ENCODE measurements at places on chromosomes 7 and 10.

DNA sequence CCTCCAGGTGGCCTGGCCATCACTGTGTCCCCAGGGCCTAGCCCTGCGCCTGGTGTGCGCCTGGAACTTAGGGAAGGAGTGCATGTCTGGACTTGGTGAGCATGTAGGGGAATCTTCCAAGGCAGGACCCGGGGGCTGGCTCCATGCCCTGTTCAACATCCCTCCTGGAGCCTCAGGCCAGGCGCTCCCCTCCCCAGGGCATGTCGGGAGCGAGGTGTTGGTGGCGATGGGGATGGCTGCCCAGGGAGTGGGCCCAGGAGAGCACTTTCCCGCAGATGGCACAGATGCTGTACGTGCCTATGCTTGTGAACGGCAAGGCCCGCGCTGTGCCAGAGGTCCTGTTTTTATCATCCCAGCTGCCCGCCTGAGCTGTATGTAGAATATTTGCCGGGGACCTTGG lies 55.0 kb downstream of the CDH23 start:
- DNase-seq, result no peak

- DNase-seq, result no peak
These were observed 51.2 kb downstream of the PRKAG2 start for GRCh38 chr7:151825721-151826120.

DNA sequence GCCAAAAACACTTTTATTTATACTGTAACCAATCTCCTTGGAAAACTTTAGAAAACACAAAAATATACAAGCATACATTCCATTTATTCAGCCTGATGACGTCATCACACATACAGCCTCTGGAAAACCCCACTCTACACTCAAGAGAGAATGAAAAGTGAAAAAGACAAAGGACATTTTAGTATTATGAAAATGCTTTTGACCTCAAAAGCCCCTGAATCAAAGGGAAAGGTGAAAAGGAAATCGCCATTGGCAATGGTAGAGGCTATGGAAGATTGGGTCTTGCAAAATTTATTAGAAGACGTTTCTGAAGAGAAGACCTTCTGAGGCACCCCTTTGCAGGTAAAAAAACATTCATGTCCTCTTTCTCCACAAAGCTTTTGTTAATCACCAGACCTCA lies 82.9 kb upstream of the STRIP2 start:
- DNase-seq, result no peak

DNA sequence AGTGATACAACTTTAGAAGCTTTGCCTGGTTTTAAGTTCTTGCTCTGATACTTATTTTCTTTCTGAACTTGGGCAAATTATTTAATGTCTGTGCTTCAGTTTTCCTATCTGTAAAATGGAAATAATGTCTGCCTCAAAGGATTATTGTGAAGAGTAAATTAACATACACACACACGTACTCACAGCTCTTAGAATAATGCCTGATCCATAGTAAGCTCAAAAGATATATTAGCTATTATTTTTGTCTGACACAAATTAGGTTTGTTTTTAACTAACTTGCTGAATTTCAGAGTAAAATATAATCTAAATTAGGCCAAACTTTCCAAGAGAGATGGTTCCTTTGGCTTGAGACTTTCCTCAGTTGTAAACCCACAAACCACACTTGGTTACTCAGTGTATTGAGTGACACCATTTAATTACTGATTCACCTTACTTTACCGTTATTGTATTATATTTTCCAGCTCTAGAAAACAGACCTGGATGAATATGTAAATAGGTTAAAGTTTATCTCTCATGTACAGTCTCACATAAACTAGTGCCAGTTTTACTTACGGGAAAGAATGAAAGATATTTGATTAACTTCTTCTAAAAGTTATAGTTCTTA lies 50.4 kb downstream of the VTI1A start:
- DNase-seq, result no peak

- no peak for DNase-seq
These were observed 1222.6 kb upstream of the LRRN3 start for GRCh38 chr7:109868215-109868860.

DNA sequence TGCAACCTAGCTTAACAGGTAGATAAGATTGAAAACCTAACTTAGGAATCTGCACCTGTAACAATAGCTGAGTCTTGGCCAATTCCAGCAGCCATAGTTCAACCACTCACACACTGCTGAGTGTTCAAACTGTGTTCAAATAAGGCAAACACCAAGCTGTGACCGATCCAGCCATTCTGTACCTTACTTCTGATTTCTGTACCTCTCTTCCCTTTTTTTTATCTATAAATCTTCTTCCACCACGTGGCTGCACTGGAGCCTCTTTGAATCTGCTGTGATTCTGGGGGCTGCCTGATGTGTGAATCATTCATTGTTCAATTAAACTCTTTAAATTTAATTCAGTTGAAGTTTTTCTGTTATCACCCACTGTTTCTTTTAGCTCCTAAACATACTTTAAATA lies 15.7 kb upstream of the FOXL3 start:
- DNase-seq, result no peak

- no peak for DNase-seq
These were observed 221.1 kb upstream of the TCF7L2 start for GRCh38 chr10:112728997-112729396.

DNA sequence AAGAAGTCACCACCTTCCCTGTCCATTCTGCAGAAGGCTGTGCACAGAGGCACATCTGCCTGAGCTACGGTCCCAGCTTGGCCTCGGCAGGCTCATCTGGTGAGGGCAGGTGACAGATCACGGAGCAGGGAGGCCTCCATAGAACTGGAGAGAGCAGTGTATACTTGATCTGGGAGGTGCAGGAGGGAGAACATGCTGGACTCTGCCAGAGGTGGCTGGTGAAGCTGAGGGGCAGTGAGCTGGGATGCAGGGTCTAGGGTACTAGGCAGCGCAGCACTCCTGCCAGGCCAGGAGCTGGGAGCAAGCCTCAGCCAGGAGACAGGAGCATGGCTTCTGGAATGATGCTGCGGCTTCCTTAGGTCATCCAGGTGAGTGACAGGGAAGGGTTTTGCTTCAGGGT lies 553.0 kb downstream of the TCERG1L start:
- no peak for DNase-seq

DNA sequence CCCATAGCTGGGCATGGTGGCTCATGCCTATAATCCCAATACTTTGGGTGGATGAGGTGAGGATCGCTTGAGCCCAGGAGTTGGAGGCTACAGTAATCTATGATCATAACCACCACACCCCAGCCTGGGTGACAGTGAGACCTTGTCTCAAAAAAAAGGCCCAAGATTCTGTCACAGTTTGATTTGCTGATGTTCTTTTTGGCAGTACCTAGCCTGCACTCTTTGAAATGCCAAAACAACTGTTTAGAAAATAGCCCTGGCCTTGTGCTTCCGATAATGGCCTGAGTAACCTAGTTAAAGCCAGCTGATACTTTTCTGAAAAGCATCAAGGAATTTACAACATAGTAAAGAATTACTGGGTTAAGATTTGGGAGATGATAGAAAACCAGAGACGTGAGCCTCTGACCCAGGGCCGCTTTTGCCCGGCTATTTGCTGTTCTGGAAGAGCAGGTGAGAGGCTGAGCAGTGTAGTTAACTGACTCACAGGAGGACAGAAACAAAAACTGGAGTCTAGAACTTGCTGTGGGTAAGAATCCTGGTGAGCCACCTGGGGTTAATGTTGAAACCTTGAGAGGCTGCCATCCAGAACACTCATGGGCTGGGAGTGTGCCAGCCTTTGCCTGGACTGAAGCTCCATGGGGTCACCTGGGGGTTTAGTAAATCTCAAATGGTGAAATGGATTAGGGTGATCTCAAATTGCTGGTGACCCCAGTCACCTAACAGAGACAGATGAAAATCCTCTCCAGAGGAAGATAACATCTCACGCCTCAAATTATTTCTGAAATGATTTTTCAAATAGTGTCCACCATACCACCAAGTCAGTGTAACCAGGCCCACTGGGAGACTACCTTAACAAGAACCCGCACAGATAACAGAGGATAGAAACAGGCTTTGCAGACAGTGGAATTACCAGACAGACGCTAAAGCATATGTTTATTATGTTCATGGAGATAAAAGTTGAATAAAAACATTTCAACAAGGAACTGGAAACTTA lies 51.8 kb downstream of the GALNT11 start:
- DNase-seq, result no peak

Data from C1 segment of cervical spinal cord (tissue), 14 donors.